ENCODE measurements at places on chromosomes 2 and 18. TPM values are rescaled to one million over a fixed set of nuclear protein-coding genes. Genes with fewer than 3 reads are reported as not detected.

UGT1A9 gene
- total RNA-seq = not detected

RAB6D gene
- not detected for total RNA-seq

DNA sequence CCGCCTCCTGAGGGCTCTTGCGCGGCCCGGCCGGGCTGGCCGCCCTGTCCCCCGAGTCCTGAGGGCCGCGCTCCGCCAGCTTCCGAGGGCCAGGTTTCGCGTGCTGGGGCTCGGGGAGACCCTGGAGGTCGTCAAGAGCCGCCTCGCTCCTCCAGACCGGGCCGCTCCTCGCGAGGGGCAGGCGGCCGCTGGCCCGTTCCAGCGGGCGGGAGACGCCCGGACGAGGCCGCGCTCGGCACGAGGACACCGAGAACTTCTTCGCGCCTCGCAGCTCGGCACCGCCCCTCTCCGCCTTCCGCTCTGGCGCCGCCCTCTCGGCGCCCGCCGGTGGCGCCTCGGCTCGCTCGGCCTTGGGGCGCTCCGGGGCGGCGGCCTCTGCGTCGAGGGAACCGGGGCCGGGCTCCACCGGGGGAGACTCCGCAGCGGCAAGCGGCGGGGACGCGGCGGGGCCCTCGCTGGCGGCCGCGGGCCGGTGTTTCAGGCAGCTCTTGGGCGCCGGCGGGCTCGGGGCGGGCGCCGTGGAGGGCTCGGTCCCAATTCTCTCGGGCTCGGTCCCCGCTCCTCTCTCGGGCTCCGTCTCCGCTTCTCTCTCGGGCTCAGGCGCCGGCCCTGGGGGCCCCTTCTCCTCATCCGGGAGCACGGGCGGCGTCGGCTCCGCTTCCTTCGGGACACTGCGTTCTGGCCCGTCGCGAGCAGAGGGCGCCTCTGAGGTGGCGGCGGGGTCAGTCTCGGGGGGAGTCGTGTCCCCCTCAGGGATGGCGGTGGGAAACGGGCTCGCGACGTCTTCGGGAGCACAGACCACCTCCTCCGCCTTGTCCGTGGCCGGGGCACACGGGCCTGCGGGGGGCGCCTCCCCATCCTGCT is 91.6 kb upstream of the MGAT4A start:
- H3K36me3 ChIP-seq = no peaks in the 10 kb centered on the region
- H3K4me3 ChIP-seq = peak overlapping the region; percentile 58
- no peak overlapping the region for H3K27ac ChIP-seq
- peaks cover 11% of the 10 kb centered on the region for H3K4me1 ChIP-seq
- peak; percentile 71 for DNase-seq

GRCh38 chr18:31931163-31931885 is 11.6 kb downstream of the TRAPPC8 start:
- no peaks in the 10 kb centered on the region for H3K27me3 ChIP-seq
- peaks cover 16% of the 10 kb centered on the region for H3K36me3 ChIP-seq
- H3K4me1 ChIP-seq = no peaks in the 10 kb centered on the region
- no peak overlapping the region for H3K27ac ChIP-seq
- no peak overlapping the region for H3K4me3 ChIP-seq
- DNase-seq = no peak

- H3K27me3 ChIP-seq = no peaks in the 10 kb centered on the region
- no peak overlapping the region for H3K4me3 ChIP-seq
- no peaks in the 10 kb centered on the region for H3K4me1 ChIP-seq
- no peaks in the 10 kb centered on the region for H3K36me3 ChIP-seq
- no peak overlapping the region for H3K27ac ChIP-seq
Observed at GRCh38 chr2:165425556-165425955, 43.9 kb upstream of the CSRNP3 start.

GRCh38 chr2:31688282-31688681 is 107.5 kb upstream of the SRD5A2 start:
- no peak overlapping the region for H3K27ac ChIP-seq
- H3K4me1 ChIP-seq = no peaks in the 10 kb centered on the region
- no peak for DNase-seq
- no peak overlapping the region for H3K4me3 ChIP-seq
- H3K36me3 ChIP-seq = no peaks in the 10 kb centered on the region
- peaks cover 7% of the 10 kb centered on the region for H3K27me3 ChIP-seq

- H3K4me3 ChIP-seq = no peak overlapping the region
- peak; percentile 89 for DNase-seq
- H3K4me1 ChIP-seq = peaks cover 17% of the 10 kb centered on the region
- no peaks in the 10 kb centered on the region for H3K36me3 ChIP-seq
- H3K27me3 ChIP-seq = peaks cover 14% of the 10 kb centered on the region
Observed at GRCh38 chr2:12005886-12006681, 259.7 kb downstream of the LPIN1 start.

Data from T-cell (primary cell).